ENCODE measurements at places on chromosomes 1 and 21.

DNA sequence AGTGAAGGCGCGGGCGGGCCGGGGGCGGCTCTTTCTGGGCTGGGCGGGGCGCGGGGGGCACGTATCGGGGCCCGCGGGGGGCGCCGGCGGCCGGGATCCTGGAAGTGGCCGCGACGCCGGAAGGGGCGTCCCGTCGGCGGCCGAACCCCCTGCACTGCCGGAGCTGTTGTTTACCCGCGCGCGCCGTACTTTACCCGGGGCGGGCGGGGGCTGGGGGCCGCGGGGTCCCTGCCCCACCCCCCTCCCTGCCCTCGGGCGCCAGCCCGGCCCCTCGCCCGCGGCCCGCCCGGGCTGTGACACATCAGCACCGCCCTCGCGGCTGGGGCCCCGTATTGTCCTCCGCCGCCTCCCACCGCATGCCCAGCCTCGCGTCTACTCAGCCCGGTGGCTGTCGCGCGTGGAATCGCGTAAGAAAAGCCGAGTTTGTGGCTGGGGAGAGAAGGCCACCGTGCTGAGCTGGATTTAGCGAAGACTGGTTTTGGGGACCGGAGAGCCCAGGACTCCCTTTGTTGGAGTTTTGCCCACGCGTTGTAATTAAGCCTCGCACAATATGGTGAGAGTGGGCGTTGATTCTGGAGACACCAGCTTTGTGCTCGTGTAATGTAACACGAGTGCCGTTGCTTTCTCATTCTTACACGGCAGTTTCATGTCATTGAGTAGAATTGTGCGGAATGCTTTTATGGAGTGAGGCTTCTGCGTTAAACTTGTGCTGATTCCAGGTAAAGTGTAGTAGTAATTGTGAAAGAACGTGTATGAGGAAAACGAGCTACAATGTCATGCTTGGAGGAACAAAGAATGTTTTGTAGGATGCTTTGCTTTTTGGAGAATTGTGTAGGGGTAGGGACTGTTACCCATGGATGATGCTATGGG is 559 bp downstream of the BACH1 start:
- DNase-seq, result peak; percentile 56

GRCh38 chr1:234614081-234614489 is 4.1 kb upstream of the IRF2BP2 start:
- no peak for DNase-seq

DNA sequence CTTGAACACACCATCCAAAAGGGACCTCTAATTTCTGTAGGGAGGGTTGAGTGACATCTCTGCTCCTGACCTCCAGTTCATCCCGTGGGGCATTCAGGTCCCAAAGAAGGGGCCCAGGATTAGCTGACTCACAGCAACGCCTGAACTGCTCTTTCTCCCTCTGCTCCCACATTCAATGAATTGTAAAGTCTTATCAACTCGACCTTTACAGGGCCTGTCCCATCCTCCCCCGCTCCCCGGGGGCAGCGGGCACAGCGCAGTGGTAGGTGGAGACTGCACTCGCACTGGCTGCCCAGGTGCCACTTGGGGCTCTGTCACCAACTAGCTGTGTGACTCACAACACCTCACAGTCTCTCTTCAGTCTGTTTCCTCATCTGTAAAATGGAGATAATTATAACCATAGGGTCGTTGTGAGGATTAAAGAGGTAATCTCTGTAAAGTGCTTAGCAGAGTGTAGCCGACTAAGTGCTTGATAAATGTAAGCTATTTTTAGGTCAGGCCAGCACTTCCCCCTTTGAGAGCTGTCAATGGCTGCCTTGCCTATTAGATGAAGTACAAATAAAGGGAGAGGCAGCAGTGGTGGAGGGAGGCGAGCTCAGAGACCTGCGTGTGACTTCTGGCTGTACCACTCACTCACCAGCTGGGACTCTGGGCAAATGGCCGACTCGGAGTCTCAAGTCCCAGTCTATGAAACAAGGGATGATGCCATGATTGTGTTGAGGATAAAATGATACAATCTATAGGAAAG is 637 bp upstream of the MYBPHL start:
- DNase-seq, result no peak

DNA sequence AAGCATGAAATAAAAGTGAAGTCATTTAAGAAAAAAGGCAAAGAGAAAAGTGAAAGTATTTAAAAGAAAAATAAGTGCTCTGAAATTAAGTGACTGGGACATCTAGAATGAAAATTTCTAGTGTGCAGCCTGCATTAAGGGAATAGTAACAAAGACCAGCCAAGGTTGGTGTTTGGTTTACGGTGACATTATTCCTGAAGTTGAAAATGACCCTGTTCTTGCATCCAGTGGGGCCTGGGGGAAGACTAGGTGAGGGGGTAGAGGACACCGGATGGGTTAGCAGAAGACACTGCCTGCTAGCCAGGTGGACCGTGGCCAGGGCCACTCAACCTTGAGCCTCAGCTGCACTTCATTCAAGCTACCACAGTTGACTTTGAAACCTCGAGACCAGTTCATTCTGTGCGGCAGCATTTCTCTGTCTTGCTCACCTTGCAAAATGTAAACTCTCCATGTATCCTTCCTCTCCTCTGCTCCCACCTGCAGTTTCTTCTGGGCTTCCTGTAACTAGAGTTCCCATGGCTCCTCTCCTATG is 14.3 kb upstream of the KCNK1 start:
- DNase-seq, result no peak

GRCh38 chr1:190663962-190664361 is 186.3 kb upstream of the BRINP3 start:
- no peak for DNase-seq

DNA sequence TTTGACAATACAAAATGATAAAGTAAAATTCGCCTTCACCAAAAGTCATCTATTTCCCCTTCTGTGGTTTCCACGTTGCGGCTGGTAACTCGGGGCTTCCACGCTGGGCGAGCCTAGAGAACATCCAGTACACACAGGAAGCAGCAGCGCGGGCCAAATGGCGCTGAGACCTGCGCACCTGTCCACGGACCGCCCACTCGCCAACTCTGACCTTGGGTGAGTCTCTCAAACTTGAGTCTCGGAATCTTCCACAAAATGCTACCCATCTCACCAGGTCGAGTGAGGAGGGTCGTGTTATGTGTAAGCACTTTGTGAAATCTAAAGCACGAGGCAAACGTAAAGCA is 820 bp upstream of the TTF2 start:
- DNase-seq, result peak; percentile 56

DNA sequence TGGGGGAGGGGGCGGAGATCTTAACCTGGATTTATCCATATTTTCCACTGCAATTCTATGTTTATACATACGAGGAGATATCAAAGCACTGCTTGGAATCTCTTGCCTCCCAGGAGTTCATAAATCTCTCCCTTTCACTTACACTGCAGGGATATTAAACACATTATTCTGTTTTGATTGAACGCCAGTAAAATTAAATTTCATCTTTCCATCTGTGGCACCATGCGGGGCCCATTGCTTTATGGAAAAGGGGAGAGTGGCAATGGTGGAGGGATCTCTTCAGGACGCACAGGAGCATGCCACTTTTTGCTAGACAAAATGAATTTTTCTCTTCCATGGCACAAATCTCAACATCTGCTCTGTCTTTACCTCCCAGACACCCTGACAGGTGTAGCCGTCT is 648.0 kb upstream of the PLXNA2 start:
- DNase-seq, result no peak

DNA sequence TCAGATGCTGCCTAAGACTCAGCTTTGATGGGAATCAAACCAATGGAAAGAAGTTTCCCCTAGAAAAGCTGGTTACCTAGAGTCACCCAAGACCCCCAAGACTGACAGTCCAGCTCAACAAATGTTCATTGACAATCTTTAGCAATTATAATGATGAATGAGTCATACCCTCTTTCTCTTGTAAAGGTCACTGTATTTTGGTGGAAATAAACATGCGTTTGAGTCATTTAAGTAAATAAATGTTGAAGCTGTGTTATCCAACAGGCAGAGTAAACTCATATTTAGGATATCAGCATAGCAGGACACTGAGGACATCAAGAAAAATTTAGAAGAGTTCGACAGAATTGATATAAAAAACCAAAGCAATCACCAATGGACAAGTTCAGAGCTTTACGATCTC is 295.9 kb downstream of the RGS7 start:
- DNase-seq, result no peak

Data from right renal cortex interstitium (tissue), 3 donors.